ENCODE measurements at places on chromosomes 4 and X.

DNA sequence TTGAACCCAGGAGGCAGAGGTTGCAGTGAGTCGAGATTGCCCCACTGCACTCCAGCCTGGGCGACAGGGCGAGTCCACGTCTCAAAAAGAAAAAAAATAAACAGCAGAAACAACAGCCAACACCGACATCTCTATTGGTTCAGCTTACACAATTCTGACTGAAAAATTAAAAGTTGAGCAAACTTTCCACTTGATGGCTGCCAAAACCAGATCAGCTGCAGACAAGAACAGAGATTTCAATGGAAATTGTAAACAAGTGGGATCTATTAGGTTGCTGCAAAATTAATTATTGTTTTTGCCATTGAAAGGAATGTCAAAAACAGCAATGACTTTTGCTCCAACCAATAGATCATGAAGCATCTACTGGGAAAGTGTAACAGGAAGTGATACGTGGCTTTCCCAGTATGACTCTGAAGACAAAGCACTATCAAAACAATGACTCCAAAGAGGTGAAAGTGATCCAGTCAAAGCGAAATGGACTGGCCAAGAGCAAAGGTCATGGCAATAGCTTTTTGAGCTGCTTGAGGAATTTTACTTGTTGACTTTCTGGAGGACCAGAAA, 26.3 kb downstream of the UPF3B start:
- no peak for DNase-seq

DNA sequence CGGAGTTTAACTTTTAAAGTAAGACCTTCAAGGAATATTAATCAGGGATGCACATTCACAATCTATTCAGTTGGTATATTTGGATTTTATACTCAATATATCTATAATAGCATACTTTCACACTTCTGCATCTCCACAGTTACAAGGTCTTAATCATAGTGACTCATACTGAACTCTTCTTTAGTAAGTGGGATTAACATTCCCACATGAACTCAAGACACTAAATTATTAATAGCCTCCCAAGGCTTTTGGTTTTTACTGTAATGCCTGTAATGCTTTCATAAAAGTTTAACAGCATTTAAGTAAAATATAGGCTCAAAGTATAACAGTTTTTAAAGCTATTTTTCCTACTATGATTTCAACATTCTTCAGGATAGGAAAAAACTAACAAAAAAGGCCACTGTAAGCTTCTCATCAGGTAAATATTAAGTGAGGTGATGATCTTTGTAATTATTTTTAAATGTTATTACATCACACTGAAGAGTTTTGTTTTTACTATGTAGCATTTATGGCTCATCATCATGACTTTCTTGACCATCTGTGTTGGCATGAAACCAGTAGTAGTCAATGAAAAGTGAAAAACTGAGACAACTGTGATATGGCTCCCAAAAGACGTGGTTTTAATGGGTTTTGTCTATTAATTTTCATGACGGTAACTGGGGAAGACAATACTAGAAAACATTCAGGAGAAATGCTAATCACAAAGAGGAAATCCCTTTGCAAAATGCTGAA, 91.5 kb upstream of the GALNT7 start:
- peak; percentile 38 for DNase-seq

DNA sequence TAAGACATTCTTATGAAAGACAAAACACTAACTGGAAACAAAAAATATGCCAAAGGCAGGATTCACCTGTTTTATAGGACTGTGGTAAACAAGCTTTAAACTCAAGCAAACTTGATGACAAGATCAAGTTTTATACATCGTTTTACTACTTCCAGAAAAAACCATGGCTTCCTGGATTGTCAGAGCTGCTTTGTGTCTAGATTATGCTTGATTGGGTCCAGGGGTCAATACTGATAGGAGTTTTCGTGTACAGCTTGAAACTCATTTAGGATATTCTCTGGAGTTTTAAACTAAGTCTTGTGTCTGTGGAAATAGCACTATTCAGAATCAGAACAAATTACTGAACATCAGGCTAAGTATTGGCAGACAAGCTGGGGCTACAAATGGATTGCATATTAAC, 13.0 kb downstream of the HCCS start:
- DNase-seq = no peak

GRCh38 chr4:25888781-25889180, 25.2 kb upstream of the SMIM20 start:
- no peak for DNase-seq

- DNase-seq = no peak
Observed at GRCh38 chr4:128858879-128859671, 49.6 kb downstream of the JADE1 start.

GRCh38 chr4:87029356-87029755, 94.5 kb downstream of the AFF1 start:
- no peak for DNase-seq

DNA sequence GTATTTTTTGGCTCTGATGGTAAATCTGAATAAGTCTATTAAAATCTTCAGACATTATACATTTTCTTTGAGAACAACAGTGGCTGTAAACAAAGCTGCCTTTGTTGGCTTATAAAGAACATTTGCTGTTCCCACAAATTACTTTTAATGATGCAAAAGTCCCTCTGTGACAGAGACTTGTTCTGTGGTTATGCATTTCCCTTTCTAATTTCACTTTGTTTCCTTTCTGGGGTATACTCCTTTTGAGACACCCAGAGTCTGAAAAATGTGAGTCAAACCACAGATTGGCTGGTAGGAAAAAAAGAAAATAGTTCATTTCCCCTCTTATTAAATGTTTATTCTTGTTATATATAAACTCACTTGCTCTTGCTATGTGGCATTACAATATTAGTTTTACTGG, 402.4 kb downstream of the PACRGL start:
- DNase-seq = no peak

DNA sequence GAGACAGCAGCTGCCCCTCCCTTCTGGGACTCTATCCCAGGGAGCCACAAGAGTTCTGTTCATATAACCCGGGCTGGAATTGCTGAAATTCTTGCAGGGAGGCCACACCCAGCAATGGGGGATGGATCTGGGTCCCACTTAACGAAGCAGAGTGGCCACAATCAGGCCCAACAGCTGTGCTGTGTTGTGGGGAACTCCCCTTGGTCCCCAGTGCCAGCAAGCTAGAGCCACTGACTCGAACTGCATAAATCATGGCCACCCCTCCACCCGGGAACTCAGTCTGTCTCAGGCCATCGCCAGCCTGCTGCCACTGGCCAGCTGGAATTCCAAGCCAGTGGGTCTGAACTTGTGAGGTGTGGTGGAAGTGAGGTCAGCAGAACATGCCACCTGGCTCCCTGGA, 111.1 kb downstream of the KLF8 start:
- no peak for DNase-seq
